ENCODE measurements at places on chromosomes 13 and 19. TPM values are rescaled to one million over a fixed set of nuclear protein-coding genes. Genes with fewer than 3 reads are reported as not detected.

ZNF527 gene
- 1.7 TPM for total RNA-seq

GPR108 gene
- total RNA-seq = 60.9 TPM

CPAMD8 gene
- total RNA-seq = 0.74 TPM

CNN2 gene
- total RNA-seq = 249 TPM

RASAL3 gene
- not detected for total RNA-seq

ISOC2 gene
- 70.7 TPM for total RNA-seq

CYP2F1 gene
- total RNA-seq = 0.07 TPM

ZNF726 gene
- 3.1 TPM for total RNA-seq

ARL11 gene
- total RNA-seq = 0.07 TPM

Measured in airway epithelial cell (primary cell).